ENCODE measurements at places on chromosomes 11 and 22.

DNA sequence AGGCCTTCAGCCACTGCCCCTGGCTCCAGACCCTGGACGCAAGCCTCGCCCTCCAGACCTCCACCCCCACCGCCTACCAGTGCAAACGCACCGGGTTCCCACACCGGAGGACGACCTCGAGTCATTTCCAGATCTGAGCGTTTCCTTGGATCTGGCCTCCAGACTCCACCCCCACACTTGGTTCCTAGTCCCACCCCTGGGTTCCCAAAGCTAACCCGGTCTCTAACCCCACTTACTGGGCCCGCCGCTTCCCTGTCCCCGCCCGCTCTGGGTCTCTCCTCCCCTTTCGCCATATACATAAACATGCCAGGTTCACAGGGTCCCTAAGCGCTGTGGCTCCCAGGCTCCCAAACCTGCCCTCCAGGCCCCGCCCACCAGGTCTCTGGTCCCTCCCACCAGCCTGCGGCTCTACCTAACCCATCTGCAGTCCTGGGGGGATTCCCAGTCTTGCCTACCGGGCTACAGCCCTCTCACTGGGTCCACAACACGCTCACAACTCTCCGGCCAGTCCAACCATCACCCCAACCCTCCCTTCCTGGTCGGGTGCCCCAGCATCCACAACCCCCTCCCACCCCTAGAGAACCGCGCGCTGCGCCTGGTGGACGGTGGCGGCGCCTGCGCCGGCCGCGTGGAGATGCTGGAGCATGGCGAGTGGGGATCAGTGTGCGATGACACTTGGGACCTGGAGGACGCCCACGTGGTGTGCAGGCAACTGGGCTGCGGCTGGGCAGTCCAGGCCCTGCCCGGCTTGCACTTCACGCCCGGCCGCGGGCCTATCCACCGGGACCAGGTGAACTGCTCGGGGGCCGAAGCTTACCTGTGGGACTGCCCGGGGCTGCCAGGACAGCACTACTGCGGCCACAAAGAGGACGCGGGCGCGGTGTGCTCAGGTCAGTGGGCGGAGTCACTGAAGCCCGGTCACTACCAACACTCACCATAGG, 36.7 kb downstream of the CD6 start:
- no peak for DNase-seq

DNA sequence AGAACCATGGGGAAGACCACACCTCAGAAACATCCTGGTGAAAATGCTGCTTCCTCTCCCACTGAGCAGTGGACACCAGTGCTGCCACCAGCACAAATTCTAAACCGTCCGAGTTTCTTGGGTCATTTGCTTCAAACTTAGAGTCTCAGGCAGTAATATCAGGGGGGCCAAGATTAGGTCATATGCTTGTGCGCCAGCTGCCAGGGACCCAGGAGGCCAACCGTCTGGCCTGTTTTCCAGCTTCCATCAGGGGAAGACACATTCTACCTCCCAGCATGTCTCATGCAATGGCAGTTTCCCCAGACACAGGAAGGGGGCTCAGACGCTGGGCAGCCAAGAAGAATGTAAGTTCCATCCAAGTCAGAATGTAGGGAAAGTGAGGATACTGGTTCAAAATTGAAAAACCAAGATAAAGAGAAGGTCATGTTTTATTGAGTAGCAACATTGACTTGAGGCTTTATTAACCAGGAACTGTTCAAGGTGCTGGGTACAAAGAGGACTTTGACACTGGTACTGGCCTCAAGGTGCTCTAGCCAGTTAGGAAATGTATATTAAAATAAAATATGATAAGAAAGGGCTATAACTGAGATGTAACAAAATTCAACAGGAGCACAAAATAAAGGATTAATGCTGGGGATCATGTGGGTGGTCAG, 59.7 kb upstream of the EED start:
- DNase-seq, result no peak

DNA sequence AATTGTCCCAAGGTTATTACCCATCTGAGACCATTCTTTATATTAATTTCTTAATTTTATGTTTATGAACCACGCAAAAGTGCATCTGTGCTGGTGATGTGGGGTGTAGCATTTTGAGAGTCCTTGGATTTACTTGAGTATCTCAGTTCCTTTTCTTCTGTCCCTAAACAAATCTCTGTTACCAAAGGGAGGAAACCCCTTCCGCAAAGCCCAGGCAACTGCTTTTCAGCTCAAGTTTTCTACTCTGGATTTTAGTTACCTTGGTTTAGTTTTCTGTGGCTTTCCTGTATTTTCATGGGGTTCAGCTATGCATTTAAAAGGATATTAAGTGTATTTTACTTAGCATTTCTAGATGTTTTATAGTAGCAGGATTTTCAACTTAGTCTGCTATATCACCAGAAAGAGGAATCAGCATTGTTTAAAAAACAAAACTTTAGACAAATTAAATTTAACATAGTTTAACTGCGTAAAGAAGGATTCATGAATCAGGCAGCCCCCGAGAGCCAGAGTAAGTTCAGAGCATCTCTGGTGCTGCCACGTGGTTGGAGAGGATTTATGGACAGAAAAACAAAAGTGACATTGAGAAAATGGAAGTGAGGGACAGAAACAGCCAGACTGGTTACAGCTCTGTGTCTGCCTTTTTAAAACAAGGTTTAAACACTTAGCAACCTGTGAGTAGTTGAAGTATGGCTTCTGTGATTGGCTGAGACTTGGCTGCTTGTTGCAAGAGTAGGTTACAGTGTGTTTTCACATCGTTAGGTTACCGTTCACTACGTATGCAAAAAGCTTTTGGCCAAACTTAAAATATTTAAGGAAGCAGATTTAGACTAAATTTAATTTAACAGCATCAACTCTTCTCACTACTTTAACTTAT, 9.6 kb downstream of the ADM start:
- DNase-seq, result no peak

GRCh38 chr11:33703234-33703633, 2.6 kb upstream of the C11orf91 start:
- no peak for DNase-seq

DNA sequence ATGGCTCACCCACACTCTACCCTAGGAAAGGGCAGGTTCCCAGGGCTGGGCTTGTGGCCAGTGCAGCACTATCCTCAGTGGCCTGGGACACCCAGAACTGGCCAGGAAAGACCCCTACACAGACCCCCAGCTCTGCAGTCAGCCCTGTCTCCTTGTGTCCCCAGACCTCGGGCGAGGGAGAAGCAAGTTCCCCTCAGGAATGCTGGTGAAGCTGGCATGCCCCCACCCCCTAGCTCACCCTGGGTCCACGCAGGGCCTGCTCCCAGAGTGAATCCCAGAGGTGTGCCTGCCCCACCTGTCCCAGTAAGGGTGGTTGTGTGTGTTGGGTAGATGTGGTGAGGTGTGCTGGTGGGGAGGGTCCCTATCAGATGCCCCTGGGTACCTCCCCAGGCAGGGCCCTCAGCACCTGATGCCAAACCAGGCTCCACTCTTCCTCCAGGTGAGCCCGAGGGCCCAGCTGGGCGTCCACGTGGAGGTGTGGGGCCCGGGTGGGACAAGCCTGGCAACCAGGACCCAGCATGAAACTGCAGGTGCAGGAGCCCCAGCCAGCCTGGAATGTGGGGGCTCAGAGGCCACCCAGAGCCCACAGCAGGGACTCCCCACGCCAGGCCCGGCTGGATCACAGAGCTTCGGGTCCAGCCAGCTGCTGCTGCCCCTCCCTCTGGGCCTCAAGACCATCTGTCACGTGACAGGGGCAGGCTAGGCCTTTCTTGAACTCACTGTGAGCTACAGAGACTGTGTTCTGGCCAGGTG, 48.4 kb upstream of the KCNQ1OT1 start:
- no peak for DNase-seq

DNA sequence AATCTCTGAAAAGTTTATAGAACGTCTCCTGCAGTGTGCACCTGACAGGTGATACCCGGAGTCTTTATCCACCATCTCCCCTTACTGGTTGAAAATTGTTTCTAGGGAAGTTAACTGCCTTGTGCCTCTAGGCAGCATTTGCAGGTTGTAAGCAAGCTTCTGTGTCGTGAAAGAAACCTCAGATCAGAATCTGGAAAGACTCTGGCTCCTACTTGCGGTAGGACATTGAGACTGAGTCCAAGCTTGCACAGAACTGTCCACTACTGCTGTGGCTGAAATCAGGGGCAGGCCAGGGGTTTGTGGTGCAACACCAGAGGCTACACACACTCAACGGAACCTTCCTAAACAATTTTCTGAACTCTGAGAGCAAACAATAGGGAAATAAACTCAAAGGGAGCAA, 34.8 kb upstream of the MYOD1 start:
- DNase-seq, result no peak

GRCh38 chr11:125502198-125502597, 6.1 kb upstream of the FEZ1 start:
- DNase-seq, result no peak

DNA sequence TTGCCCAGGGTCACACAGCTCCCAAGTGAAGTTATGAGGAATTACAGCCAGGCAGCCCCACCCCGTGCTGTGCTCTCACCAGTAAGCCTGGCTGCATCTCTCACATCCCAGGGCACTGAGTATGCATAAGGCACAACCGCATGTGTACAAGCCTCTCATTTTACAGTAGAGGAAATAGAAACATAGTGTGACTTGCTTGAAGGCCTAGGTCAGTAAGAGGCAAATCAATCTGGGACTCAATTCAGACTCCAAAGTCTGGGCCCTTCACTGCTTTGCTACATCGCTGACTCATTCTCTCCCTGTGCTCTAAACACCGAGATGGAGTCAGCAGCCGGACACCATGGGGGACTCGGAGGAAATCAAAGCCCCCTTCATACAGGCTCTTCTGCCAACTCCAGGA, 7.9 kb downstream of the ABTB2 start:
- DNase-seq, result no peak

DNA sequence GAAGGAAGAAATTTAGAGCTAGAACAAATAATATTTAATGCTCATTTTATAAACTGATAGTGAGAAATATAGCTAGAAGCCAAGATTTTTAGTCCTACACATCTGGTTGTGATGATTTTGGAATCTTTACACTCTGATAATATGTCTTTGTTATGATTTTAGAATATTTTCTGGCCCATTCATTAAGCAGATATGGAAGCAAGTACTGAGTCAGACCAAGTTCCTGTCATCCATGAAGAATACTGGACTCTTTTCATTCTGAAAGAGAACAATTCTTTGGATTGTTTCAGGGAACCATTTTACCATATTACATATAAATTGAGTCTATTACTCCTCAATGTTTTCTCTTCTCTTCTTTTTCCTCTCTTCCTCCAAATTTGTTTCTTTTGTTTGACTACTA, 227.4 kb downstream of the TMEM135 start:
- DNase-seq, result no peak
